IPS-NIHi11 (cell line): ENCODE measurements at places on chromosomes 5 and 9.

- no peak for DNase-seq
These were observed 3.1 kb upstream of the EEIG1 start for GRCh38 chr9:127983847-127984289.

DNA sequence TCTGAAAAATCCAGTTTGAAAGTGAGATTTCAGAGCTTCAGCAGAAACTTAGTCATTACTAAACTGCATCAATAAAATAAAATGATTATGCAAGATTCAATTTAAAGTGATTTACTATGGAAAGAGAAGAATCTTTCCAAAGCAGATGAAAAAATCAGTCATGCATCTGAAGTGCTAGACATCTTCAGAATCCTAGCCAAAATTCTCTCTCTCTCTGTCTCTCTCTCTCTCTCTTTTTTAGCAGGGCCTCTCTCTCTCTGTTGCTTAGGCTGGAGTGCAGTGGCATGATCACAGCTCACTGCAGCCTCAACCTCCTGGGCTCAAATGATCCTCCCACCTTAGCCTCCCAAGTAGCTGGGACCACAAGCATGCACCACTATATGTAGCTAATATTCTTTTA is 18.2 kb upstream of the UBLCP1 start:
- DNase-seq: no peak

GRCh38 chr5:174295702-174296436 is 250.4 kb downstream of the NSG2 start:
- no peak for DNase-seq

- no peak for DNase-seq
These were observed 179.4 kb downstream of the CFAP90 start for GRCh38 chr5:7671381-7671993.
